NCI-H69 (cell line): ENCODE measurements at places on chromosomes 6 and 20.
A peak's percentile ranks its signal among the peaks of the same experiment; 100 is the strongest.

DNA sequence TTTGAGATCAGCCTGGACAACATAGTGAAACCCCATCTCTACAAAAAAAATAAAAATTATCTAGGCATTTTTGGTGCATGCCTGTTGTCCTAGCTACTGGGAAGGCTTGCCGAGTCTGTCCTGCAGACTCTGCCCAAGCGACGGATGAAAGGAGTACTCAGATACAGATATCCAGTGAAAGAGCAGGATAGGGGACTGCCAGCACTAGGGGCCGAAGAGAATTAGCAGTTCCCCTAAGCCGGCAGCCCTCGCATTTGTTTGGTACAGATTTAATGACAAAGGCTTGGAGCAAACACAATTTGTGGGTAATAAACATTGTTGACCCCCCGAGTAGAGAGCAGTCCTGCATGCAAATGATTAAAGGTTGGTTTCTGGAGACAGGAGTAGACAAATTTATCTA, 5.4 kb upstream of the TBC1D20 start:
- no peak for DNase-seq

GRCh38 chr6:45922728-45923351, 92.8 kb downstream of the CLIC5 start:
- peak; percentile 31 for DNase-seq

GRCh38 chr6:57265755-57266221, 43.7 kb upstream of the RAB23 start:
- DNase-seq, result peak; percentile 18

DNA sequence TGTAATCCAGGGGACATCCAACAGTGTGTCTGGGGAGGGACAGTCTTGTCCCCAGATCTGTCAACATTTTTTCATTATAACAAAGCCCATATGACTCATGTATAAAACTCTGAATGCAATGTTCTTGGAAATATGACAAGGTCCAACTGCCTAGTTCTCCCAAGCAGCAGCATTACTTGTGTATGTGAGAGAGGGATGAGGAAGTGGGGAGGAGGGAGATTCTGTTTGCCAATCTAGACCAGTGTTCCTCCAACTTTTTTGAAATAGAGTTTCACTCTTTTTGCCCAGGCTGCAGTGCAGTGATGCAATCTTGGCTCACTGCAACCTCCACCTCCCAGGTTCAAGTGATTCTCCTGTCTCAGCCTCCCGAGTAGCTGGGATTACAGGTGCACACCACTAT, 394.8 kb downstream of the DHX35 start:
- DNase-seq, result no peak

DNA sequence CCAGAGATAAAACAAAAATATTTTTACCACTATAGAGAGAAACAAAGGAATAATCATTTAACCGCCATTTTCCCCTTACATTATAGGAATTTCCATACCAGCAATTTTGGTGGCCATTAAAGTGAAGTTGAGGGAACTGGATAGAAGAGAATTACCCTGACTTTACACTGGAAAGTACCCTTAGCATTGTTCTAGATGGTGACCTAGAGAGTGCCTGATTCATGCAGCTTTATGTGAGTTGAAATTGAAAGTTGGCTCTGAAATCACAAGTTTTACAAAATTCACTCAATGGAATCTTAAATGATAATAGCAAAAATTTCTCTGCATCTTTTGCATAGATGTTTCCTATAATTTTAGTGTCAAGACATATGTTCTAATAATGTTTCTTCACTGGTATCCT, 55.7 kb upstream of the PREP start:
- DNase-seq, result no peak
